ENCODE measurements at places on chromosomes 11 and 22. TPM values are rescaled to one million over a fixed set of nuclear protein-coding genes. Genes with fewer than 3 reads are reported as not detected.

- H3K4me3 ChIP-seq: no peak overlapping the region
- no peaks in the 10 kb centered on the region for H3K36me3 ChIP-seq
- no peak overlapping the region for H3K27ac ChIP-seq
- no peaks in the 10 kb centered on the region for H3K27me3 ChIP-seq
Measured at GRCh38 chr11:35334385-35335090, 84.8 kb downstream of the SLC1A2 start.

DNA sequence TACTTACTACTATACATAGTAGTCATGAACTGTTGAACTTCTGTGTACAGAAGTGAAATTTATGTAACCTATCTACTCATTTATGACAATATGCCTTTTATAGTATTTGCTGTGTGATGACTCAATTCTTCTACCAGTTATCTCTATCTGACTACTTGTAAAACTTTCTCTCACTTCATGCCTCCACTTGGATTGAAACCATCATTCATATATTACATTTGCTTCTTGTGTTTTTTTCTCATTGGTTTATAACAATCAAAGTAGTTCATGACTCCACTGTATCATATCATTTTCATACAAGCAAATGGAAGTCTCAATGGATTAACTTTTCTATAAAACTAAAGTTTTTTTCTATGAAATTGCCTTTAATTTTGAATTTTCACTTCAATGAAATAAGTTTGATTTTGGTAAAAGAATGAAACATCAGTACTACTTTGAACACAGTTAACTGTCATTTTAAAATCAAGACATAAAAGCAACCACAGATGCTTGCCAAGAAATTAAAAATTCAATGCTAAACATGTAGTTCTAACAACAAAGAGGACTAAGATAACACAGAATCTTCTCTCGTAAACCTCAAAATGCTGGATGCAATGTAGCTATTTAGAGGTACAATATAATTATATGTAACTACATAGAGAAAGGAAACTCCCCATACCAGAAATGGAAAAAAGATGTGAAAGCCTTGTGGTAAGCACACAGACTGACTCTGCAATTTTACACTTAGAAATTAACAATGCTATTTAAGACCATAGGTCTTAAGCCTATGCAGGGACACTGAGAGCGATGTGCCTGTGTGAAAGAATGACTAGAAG, 27.6 kb upstream of the EXPH5 start:
- DNase-seq: no peak
- no peak overlapping the region for H3K27ac ChIP-seq
- H3K4me3 ChIP-seq: no peak overlapping the region
- peaks cover 5% of the 10 kb centered on the region for H3K36me3 ChIP-seq

GRCh38 chr11:83666149-83666548, 380.0 kb upstream of the CCDC90B start:
- DNase-seq: no peak
- H3K4me3 ChIP-seq: no peak overlapping the region
- H3K36me3 ChIP-seq: no peaks in the 10 kb centered on the region

DNA sequence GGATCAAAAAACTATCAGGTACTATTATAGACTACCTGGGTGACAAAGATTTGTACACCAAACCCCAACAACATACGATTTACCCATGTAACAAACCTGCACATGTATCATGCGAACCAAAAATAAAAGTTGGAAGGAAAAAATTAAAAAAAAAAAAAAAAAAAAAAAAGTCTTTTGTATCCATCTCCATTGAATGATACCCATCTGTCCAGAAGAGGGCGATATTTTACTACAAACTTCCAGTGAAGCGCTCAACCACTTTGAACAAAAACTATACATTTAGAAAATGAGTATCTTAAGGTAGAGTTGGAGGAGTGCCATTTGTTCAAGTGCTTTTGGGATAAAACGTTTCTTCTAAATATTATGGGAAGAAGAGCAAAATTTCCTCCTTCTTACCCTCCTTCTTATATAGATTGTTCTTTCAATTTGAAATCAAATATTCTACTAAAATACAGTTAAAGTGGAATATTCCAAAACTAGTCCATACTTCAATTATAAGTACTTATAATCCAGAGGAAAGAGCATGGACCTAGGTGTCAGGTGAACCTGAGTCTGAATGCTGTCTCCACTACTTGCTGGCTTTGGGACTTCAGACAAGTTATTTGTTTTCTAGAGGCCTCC, 23.3 kb downstream of the ARL14EP start:
- no peak overlapping the region for H3K4me3 ChIP-seq
- no peak overlapping the region for H3K27ac ChIP-seq
- no peaks in the 10 kb centered on the region for H3K36me3 ChIP-seq
- H3K4me1 ChIP-seq: no peaks in the 10 kb centered on the region

GRCh38 chr11:5940748-5941147, 1.3 kb upstream of the OR56A3 start:
- no peaks in the 10 kb centered on the region for H3K4me1 ChIP-seq
- no peaks in the 10 kb centered on the region for H3K36me3 ChIP-seq
- no peaks in the 10 kb centered on the region for H3K27me3 ChIP-seq
- no peak overlapping the region for H3K27ac ChIP-seq

GRCh38 chr22:37260155-37260795, 16.2 kb upstream of the RAC2 start:
- DNase-seq: no peak
- no peak overlapping the region for H3K4me3 ChIP-seq
- peaks cover 31% of the 10 kb centered on the region for H3K27me3 ChIP-seq
- H3K27ac ChIP-seq: no peak overlapping the region
- no peaks in the 10 kb centered on the region for H3K36me3 ChIP-seq

DNA sequence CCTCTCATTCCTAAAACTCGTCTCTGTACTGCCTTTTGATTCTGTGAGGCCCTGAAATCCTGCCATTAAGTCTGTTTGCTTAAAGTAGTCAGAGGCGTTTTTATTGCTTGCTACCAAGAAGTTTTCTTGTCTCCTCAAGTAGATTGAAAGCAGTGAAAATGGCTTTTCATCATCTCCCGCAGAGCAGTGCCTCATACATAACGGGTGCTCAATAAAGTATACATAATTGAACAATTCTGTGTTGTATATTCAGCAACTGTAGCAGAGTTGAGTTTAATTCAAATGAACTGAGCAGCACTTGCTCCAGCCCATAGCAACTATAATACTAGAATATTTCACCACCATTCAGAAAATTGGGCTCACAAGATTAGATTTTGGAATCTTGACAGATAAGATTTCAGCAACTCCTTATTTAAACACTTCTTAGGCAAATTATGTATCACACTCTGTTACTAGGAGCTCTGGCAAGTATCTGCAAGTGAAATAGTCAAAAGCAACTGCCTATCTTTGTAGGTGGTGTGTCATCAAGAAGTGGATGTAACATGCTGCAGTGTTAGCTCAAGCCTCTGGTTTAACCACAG, 20.0 kb downstream of the FIBIN start:
- no peaks in the 10 kb centered on the region for H3K4me1 ChIP-seq
- H3K27me3 ChIP-seq: no peaks in the 10 kb centered on the region
- no peak for DNase-seq
- H3K27ac ChIP-seq: no peak overlapping the region

GRCh38 chr11:69396948-69397307, 84.5 kb upstream of the LINC01488 start:
- H3K27ac ChIP-seq: no peak overlapping the region
- no peak for DNase-seq
- H3K36me3 ChIP-seq: no peaks in the 10 kb centered on the region
- H3K4me1 ChIP-seq: peaks cover 8% of the 10 kb centered on the region
- peaks cover 10% of the 10 kb centered on the region for H3K27me3 ChIP-seq
- H3K4me3 ChIP-seq: no peak overlapping the region

DNA sequence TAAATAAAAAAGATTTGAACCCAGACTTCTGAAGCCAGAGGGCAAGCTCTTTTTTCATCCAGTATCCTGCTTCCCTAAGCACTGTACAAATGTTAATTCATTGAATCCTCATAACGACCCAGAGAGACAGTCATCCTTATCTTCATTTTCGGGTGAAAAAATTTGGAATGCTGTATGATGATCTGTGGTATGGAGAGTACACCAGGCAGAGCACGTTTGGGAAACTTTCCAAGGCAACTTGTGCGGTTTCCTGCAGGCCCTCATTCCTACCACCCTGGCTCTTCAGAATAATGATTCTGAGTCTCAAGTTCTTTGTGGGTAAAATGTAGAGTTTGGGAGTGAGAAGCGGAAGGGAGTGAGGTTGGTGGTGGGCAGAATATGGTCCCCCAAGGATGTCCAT, 177.9 kb upstream of the CADM1 start:
- no peak for DNase-seq
- H3K4me1 ChIP-seq: no peaks in the 10 kb centered on the region
- no peaks in the 10 kb centered on the region for H3K36me3 ChIP-seq
- no peak overlapping the region for H3K4me3 ChIP-seq
- H3K27ac ChIP-seq: no peak overlapping the region
- H3K27me3 ChIP-seq: no peaks in the 10 kb centered on the region

DNA sequence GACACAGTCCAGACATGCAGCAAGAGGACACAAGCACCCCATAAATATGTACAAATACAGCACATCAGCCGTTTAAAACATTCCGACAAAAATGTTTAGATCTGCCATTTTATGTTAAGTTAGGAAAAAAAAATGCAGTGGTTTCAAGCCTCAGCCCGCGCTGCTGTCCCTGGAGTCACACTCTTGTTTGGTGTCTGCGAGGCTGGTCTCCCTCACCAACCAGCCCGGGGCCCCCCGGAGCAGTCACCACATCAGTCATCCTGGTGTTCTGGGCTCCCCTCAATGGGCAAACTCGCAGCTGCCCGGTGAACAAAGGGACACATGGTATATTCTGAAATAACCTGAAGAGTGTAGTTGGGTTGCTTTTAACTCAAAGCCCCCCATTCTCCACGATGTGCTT, 1022.2 kb downstream of the BRD1 start:
- H3K4me1 ChIP-seq: no peaks in the 10 kb centered on the region
- H3K27me3 ChIP-seq: no peaks in the 10 kb centered on the region
- H3K36me3 ChIP-seq: no peaks in the 10 kb centered on the region
- no peak for DNase-seq
- H3K27ac ChIP-seq: no peak overlapping the region

GRCh38 chr22:20928573-20928967, 11.4 kb downstream of the CRKL start:
- H3K36me3 ChIP-seq: peaks cover 6% of the 10 kb centered on the region
- no peak for DNase-seq
- peaks cover 33% of the 10 kb centered on the region for H3K4me1 ChIP-seq
- no peaks in the 10 kb centered on the region for H3K27me3 ChIP-seq

- H3K4me1 ChIP-seq: no peaks in the 10 kb centered on the region
- H3K27ac ChIP-seq: no peak overlapping the region
- H3K36me3 ChIP-seq: peaks cover 33% of the 10 kb centered on the region
Measured at GRCh38 chr22:40328546-40329456, 17.5 kb upstream of the ADSL start.

DNA sequence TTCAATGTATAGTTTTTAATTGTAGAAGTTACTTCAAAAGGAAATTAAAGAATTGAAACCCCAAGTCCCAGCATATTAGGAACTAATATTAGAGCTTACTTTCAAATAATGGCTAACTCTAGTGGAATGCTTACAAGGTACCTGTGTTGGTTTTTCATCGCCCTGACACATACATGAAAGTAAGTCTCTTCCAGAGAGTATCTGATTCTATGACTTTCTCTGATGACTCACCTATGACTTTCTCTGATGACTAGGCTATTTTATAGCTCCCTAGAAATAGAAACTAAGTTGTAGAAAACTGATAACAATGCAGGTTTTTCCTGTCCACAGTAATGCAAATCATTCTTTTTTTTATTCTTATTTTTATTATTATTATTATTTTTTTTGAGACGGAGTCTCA, 33.6 kb upstream of the MMP7 start:
- H3K36me3 ChIP-seq: no peaks in the 10 kb centered on the region
- H3K4me3 ChIP-seq: no peak overlapping the region
- peak overlapping the region; percentile 42 for H3K27ac ChIP-seq

DNA sequence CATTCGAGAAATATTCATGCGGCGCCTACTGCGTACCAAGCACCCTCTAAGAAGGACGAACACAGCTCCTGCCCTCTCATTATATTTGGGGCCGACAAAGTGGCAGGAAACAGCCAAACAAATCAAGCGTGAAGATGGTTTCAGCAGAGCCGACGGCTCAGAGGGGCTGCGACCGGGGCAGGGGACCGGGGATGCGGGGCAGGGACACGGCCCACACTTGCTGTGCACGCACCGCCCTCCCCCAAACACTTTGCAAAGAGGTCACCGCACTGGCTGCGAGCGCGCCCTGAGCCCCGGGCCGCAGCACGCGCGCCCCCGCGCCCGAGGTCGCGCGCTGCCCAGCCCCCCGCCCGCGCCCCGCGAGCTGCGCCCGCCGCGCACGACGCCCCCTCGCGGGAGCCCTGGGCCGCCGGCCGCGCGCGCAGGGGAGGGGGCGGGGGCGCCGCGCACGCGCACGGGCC, 255 bp upstream of the SYNGR1 start:
- H3K27me3 ChIP-seq: no peaks in the 10 kb centered on the region
- peak overlapping the region; percentile 36 for H3K27ac ChIP-seq
- DNase-seq: peak; percentile 52
- peaks cover 15% of the 10 kb centered on the region for H3K36me3 ChIP-seq
- peaks cover 3% of the 10 kb centered on the region for H3K4me1 ChIP-seq

DNA sequence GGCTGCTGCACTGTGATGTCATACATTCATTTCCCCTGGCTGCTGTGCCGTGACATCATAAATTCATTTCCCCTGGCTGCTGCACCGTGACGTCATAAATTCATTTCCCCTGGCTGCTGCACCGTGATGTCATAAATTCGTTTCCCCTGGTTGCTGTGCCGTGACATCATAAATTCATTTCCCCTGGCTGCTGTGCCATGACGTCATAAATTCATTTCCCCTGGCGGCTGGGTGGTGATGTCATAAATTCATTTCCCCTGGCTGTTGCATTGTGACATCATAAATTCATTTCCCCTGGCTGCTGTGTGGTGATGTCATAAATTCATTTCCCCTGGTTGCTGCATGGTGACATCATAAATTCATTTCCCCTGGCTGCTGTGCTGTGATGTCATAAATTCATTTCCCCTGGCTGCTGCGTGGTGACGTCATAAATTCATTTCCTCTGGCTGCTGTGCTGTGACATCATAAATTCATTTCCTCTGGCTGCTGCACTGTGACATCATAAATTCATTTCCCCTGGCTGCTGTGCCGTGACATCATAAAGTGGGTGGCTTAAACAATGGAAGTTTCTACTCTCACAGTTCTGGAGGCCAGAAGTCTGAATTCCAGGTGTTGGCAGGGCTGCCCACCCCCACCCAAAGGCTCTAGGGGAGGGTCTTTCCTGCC, 301.1 kb downstream of the SHANK2 start:
- H3K36me3 ChIP-seq: peaks cover 22% of the 10 kb centered on the region
- H3K27me3 ChIP-seq: no peaks in the 10 kb centered on the region
- no peak for DNase-seq
- H3K4me3 ChIP-seq: no peak overlapping the region

The CDC45 gene
- total RNA-seq: 52.8 TPM

The KDM4D gene
- 0.68 TPM for total RNA-seq

The PANX3 gene
- total RNA-seq: not detected
